ENCODE measurements at places on chromosomes 13 and 19.
A peak's percentile ranks its signal among the peaks of the same experiment; 100 is the strongest.

GRCh38 chr19:50199259-50199555 lies 4.2 kb upstream of the MYH14 start:
- DNase-seq: no peak

GRCh38 chr13:112434032-112434431 lies 57.9 kb downstream of the SPACA7 start:
- DNase-seq: no peak

GRCh38 chr13:24053519-24054251 lies 106.8 kb upstream of the SPATA13 start:
- peak; percentile 57 for DNase-seq

GRCh38 chr13:108785844-108786243 lies 156.4 kb downstream of the MYO16 start:
- no peak for DNase-seq

DNA sequence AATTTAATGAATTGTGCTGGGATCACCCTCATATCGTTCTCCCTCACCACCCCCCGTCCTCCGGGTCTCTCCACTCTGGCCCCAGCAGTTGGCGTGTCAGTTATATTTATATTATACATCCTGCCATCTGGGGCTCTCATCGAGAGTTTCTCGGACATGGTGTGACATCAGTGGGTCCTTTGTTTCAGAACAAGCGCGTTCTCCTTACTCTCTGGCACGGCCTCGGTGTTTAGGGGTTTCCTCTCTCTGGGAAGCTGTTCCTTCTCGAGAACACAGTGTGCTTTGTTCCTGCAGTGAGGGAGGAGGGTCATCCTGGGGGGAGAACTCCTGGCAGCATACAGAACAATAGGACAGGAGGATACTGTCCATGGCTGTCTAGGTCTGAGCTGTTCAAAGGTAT lies 9.8 kb upstream of the MCF2L start:
- DNase-seq: no peak

GRCh38 chr13:110305949-110306339 lies 1.0 kb downstream of the COL4A1 start:
- DNase-seq: no peak

GRCh38 chr13:38814331-38814730 lies 127.5 kb downstream of the FREM2 start:
- no peak for DNase-seq

DNA sequence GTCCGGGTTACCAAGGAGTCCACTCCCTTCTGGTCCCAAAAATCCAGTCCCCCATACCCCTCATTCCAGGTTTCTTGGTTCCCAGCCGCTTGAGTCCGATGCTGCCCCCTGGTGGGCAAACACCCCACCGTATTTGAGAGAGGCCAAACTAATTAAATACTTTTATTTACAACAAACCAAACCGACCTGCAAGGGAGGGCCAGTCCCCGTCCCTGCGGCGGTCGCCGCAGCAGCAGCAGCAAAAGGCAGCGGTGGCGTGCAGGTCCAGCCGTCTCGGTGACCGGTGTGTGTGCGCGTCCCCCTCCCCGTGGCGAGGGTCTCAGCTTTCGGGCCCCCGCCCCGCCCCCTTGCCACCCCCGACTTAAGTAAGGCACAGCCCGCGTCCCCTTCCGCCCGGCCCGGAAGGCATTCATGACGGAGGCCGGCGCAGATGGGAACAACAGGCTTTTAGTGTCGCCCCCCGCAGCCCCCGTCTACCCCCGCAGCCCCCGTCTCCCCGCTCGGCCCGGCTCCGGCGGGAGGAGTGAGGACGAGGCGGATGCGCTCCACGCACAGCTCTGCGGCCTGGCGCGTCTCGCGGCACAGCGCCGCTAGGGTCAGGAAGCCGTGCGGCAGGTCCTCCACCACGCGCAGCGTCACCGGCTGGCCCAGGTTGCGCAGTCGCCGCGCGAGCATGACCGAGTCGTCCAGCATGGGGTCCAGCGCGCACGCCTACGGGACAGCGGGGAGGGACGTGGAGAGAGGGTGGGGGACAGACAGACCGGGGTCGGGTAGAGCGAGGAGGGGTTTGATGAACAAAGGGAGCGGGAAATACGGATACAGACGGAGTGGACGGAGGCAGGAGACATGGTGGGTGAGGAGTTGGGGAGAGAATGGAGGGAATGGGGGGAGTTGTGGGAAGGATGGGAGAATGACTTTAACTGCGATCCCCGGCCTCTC lies 11.5 kb upstream of the CNFN start:
- DNase-seq: peak; percentile 80

DNA sequence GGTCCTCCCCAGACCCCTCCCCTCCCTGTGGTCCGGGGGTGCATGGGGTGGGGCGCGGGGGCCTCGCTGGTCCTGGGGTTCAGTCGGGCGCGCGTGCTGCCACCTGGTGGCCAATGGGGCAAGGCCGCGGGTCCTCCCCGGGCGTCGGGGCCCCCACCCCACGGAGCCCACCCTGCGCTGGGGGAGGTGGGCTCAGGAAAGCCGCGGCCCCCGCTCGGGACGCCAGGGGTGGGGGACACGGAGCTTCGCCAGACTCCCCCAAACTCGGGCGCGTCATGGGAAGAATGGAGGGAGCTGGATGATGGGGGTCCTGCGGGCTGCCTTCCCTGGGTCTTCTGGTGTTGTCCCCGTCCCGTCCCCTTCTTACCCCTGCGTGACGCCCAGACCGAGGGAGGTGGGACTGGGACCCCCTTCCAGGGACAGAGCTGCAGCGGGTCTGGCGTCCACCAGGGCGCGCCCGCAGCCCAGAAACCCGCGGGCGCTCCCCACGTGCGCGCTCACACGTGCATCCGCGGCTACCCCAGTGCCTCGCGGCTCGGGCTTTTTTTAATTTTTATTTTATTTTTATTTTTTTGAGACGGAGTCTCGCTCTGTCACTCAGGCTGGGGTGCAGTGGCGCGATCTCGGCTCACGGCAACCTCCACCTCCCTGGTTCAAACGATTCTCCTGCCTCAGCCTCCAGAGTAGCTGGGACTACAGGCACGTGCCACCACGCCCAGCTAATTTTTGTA lies 19.8 kb upstream of the TCF3 start:
- DNase-seq: no peak

DNA sequence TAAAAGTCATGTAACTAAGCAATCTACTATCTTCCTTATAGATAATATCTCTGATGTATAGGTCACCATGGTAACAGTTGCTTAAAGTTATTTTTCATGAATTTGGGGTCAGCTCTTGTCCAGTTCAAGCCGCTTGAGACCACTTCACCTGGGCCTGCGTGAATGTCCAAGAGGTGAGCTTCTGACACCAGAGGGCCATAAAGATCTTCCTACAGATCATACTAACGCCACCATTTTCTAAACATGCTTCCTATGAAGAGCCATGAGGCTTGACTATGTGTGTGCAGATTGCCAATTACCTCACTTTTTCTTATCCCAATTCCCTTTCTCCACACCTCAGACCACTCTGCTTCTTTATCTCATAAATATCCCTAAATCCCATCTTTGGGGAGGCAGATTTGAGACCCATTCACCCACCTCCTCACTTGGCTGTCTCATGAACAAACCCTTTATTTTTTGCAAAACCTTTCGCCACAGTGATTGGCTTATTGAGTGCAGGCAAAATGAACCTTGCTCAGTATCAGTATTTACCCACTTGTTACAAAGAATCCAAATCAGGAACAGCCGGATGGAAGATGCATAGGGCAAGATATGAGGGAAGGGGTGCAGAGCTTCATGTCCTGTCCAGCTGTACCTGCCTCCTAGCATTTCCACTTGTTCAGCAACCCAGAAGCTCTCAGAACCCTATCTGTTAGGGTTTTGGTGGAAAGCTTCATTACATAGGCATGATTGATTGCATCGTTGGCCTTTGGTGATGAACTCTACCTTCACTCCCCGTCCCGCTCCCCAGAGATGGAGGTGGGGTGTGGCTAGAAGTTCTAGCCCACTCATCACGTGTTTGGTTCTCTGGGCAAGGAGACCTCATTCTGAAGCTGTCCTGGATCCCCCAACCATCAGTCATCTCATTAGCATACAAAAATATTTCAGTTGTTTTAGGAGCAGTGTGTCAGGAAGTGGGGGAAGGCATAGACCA lies 34.2 kb downstream of the FAM187B start:
- DNase-seq: no peak

DNA sequence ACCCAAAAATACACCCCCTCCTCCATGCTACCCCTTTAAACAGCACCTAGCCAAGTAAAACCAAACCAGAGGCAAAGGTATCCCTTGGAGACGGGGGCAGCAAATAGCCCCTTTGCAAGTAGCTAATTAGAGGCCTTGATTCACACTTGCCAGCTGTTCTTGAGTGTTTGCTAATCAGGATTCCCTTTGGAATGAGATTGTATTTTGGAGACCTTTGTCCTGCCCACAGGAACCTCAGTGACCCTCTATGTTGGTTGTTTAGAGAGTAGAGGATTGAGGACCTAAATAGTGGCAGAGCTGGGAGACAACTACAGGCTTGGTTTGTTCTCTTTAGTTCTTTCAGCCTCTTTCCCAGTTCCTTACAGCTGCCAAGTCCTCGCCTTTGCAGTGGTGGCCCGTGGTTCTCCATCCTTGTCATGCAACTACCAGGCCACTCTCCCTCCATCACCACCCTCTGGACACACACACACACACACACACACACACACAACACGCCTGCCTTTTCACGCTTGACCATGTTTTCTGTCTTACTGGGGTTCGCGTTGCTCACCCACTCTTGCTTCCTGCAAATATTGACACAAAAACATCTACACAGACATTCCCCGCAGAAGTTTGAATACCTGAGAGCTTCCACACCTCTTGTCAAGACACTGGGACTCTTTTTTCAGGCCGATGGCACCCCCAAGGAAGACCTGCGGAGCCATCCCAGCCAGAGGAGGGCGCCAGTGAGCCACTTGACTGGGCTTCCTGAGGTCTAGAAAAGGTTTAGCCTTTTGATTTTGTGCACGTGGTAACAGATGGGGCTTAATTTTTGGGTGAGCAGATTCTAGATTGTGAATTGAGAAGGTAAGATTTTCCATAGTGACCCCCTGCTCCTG lies 80.0 kb upstream of the GPR183 start:
- DNase-seq: peak; percentile 61

GRCh38 chr13:32391101-32391619 lies 36.8 kb downstream of the N4BP2L1 start:
- peak; percentile 13 for DNase-seq

DNA sequence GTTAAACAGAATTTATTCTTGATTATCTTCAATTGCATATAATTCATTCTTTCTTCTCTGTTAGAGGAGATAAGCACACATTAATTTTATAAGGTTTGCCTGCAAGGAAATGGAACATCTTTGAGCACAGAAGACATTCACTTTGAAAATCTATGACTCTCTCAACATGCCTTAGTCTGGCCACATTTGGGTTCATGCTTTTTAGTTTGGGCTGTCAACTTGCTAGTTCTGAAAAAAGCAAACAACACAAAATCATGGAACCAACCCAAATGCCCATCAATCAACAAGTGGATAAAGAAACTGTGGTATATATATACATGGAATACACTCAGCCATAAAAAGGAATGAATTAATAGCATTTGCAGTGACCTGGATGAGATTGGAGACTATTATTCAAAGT lies 71.5 kb downstream of the CYSLTR2 start:
- no peak for DNase-seq

GRCh38 chr13:95267662-95268342 lies 33.4 kb downstream of the ABCC4 start:
- DNase-seq: no peak

GRCh38 chr13:26155568-26155967 lies 66.5 kb downstream of the RNF6 start:
- no peak for DNase-seq
